Stimulated activated CD8-positive, alpha-beta memory T cell treated with anti-CD3 and anti-CD28 coated beads, Interleukin-7, amount 100 ng/mL, for 1 hour (primary cell): ENCODE measurements at places on chromosomes 16 and 17.

GRCh38 chr17:41735744-41736143 is 1.3 kb upstream of the HAP1 start:
- DNase-seq = no peak

DNA sequence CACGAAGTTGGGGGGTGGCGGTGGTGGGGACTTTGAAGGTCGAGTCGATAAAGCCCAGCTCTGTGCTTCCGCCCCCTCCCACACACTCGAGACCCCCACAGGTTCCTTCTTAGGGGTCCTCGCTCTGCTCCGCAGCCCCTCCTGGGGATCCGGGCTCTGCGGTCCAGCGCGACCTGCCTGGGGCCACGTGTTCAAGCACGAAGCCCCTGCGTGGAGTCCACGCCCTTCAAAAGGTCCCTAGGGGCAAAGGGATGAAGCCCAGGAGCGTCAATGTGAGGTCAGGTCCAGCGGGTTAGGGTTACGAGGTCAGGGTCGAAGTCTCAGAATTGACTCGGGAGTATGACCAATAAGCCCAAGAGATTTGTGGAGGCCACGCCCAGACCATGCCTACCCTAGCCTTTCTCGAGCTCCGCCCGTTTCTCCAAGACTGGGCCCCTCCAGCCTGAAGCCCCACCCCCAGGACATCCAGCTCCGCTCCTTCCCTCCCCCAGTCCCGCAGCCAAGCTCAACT is 786 bp upstream of the CACNA1G start:
- no peak for DNase-seq

DNA sequence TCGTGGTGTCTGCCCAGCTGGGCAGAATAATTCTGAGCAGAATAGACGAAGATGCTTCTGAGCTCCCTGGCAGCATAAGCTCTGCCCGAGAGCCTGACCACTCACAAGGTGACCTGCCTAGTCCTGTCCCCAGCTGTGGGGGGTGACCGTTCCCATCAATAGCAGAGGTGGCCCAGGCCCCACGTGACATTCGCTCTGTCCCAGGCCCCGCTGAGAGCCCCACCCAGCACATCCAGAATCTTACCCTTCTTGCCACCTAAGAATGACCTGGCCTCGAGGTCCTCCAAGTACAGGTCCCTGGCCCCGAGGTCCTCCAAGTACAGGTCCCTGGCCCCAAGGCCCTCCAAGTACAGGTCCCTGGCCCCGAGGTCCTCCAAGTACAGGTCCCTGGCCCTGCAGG is 695 bp upstream of the TMEM204 start:
- no peak for DNase-seq

- no peak for DNase-seq
These were observed 919 bp downstream of the N4BP1 start for GRCh38 chr16:48608871-48609651.

GRCh38 chr17:33072421-33073161 is 80.9 kb downstream of the SPACA3 start:
- DNase-seq = no peak

- DNase-seq = no peak
These were observed 11.4 kb downstream of the ACSF2 start for GRCh38 chr17:50437409-50437808.

DNA sequence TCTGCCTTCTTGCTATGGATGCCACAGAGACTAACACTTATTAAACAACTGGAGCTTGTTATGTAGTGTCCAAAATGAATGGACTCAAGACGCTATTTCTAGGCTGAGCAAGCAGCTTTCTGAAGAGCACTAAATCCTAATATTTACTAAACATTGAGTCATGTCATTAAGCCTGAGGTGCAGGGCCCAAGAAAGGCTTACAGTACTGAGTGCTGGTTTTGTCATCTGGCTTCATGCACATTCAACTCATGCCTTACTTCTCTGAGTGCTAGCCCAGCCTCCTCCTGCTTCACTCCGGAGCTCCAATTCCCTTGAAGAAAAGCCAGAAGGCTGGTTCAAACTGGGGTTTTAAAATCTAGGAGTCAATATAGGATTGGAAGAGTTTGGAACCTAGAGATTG is 363.3 kb upstream of the CDH5 start:
- no peak for DNase-seq

DNA sequence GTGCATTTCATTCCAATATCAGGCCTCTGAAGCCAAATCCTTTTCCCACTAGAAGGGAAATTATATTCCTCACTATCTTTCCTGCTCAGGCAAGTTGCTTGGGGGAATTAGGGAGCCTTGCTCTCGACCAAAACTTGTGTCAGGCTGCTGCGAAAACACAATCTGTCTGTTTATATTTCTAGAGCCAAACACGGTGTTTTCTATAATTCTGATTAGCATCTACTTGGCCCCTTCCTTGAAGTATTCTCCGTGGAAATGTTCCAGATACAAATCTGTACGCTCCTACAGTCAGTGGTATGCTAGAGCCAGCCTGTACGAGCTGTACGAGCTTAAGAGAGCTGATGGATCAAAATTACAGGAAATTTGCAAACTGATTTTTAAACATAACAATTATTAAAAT is 299.3 kb upstream of the SALL1 start:
- no peak for DNase-seq

DNA sequence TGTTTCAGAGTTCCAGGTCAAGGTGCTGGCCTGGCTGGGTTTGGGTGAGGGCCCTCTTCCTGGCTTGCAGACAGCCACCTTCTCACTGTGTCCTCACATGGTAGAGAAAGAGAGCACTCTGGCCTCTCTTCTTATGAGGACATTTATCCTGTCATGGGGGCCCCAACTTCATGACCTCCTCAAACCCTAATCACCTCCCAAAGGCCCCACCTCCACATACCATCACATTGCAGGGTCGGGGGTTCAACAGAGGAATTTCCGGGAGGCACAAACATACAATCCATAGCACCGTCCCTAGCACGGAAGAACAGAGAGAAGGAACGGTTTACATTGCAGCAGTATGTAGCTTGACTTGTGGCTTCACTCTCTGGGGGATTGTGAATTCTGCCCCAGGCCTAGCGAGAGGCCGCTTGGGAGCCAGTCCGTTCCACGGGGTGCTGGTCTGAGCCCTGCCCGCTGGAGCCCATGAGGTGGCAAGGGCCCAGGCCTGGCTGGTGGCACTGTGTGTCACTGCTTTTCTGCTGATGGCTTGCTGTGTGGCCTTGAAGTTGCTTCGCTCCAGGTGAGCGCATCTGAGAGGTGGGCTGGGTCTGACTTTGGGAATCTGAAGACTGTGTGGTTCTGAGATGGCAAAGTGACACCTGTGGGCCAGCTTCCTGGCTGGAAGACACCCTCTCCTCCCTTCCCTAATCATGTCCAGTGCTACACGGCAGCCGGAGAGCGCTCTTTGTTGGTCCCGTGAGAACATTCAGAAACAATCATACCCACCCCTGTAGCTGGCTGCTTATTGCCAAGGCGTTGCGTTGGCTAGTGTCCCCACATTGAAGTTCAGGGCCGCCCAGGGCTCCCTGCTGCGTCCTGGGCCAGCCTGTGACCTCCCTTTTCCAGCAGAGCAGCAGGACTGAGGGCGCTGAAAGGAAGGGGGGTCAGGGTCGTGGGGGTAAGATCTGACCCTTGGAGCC is 98.3 kb downstream of the CMIP start:
- DNase-seq = no peak

DNA sequence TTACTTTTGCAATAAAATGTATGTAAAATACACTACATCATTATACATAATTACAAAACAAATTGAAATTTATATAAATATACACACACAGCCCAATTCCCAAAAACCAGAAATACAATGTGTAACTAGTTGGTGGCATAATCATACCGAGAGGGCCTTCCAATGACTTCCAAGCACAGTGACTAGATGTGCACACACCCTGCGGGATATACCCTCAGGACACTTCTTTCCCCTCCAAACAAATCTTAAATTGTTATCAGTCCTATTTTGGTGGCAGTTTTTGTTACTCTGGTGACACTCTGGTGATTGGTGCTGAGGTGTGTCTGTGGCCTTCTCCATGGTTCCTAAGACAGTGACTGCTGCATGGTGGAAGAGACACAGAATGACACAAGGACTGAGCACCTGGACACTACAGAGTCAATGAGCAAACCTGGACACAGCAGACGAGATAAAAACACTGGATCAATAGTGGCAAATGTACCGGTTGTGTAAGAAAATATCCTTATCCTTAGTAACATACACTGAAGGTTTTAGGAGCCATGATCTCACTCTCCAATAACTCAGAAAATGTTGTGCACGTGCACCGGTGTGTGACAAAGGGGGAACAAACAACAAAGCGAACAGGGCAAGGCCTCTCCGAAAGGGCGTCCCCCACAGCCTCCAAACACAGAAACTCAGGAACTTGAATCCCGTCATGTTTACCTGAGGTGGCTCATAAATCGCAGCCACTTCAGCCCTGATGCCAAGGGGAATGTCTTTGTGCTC is 32.9 kb downstream of the NPLOC4 start:
- no peak for DNase-seq

- no peak for DNase-seq
These were observed 506.9 kb downstream of the RBFOX1 start for GRCh38 chr16:7839568-7839967.

DNA sequence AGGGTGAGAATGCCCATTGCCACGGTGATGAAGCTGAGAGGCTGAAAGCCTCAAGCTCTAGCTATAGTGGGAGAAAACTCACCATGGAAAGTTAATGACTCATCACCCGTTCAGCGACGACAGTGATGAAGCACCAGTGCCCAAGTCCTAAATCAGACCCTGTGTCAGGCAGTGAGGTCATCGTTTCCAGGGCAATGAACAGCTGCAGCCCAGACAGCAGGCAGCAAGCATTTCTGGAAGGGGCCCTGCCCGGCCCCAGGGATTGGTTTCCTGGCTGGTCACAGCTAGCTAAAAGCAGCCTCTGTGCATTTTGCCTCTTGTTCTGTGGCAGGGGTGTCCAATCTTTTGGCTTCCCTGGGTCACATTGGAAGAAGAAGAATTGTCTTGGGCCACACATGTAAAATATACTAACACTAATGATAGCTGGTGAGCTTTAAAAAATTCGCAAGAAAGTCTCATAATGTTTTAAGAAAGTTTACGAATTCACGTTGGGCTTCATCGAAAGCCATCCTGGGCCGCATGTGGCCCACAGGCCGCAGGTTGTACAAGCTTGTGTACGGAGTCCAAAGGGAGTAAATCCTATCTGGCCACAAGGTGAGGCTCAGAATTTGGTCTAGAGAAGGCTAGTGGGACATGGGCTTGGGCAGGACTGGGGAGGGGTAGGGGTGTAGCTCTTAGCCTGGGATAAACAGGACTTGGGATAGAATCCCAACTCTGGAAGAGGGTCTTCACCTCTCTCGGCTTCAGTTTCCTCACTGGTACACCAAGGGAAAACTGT is 40.6 kb downstream of the MIS12 start:
- DNase-seq = no peak

GRCh38 chr16:19118938-19119431 is 5.2 kb downstream of the ITPRIPL2 start:
- DNase-seq = no peak

DNA sequence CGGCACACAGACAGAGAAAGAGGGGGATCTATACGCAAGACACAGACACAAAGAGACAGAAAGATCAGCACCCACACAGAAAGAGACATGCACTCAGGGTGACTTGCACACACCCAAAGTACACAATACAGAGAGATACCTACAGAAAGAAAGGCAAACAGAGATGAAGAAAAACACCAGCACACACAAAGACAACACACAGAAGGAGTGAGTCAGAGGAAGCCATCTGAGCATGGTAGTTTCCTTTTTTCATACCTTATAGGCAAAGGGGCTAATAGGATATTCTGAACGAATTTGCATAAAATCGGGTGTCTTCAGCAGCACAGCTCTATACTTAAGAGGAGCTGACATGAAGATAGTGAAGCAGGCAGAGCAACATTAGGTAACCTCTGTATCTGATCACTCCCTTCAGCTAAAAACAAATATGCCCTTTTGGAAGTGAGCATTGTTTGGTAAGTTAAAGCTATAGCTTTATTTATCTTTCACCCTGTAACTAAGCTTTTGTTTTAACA is 198.6 kb downstream of the AATF start:
- DNase-seq = no peak

- DNase-seq = no peak
These were observed 17.4 kb downstream of the CDIPT start for GRCh38 chr16:29845656-29846055.

- DNase-seq = no peak
These were observed 15.4 kb downstream of the SYCE1L start for GRCh38 chr16:77214411-77215138.

DNA sequence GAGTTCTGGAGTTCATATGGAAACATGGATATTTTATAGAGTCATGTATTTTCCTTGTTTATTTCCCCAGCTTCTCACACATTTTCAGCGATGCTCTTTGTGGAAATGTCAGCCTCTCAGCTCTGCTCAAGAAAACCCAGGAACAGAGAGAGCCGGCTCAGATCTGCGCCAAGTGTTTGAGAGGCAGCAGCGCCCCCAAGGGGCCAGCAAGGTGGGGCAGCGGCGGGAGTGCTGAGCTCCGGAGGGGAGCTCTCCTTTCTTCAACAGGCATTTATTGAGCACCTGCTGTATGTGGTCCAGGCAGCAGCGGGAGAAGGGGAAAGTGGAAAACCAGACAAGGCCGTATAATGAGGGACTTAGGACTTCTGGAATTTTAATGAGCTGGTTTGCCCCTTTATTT is 421.1 kb upstream of the C16orf82 start:
- DNase-seq = peak; percentile 12

DNA sequence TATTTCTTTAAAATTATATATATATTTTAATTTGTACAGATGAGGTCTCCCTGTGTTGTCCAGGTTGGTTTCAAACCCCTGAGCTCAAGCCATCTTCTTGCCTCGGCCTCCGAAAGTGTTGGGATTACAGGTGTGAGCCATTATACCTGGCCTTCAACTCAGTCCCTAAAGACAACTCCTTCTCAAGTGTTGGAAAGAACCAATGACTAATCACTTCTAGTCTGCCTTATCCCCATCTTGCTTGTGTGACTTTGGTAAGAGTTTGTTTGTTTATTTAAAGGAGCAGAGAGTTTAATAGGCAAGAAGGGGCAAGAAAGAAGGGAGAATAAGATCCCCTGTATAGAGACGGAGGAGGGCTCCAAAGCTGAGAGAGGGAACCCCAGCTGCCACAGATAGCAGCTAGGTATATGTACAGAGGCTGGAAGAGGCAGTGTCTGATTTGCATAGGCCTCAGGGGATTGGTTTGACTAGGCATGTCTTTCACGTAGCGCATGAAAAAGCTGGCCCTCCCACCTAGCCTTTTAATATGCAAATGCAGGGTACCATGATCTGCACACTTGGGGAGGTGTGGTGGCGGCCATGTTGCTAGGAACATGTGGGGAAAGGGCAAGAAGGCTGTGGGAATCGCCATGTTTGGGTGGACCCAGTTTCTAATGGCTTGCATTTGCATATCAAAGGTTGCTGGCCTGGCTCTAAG is 21.5 kb downstream of the ABCC1 start:
- DNase-seq = no peak

DNA sequence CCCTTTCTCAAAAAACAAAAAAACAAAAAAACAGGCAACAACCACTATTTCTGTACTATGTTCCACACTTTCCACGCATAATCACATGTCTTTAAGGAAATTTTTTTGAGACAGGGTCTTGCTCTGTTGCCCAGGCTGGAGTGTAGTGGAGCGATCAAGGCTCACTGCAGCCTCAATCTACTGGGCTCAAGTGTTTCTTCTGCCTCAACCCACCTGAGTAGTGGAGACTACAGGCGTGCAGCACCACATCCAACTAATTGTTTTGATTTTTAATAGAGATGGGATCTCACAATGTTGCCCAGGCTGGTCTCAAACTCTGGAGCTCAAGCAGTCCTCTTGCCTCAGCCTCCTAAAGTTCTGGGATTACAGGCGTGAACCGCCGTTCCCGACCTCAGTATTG is 52.6 kb upstream of the BPTF start:
- DNase-seq = no peak

- DNase-seq = no peak
These were observed 1.1 kb downstream of the SOCS3 start for GRCh38 chr17:78358538-78359320.

- no peak for DNase-seq
These were observed 39.2 kb downstream of the CYLD start for GRCh38 chr16:50781043-50781442.
